ENCODE measurements at places on chromosomes 11 and 22.

DNA sequence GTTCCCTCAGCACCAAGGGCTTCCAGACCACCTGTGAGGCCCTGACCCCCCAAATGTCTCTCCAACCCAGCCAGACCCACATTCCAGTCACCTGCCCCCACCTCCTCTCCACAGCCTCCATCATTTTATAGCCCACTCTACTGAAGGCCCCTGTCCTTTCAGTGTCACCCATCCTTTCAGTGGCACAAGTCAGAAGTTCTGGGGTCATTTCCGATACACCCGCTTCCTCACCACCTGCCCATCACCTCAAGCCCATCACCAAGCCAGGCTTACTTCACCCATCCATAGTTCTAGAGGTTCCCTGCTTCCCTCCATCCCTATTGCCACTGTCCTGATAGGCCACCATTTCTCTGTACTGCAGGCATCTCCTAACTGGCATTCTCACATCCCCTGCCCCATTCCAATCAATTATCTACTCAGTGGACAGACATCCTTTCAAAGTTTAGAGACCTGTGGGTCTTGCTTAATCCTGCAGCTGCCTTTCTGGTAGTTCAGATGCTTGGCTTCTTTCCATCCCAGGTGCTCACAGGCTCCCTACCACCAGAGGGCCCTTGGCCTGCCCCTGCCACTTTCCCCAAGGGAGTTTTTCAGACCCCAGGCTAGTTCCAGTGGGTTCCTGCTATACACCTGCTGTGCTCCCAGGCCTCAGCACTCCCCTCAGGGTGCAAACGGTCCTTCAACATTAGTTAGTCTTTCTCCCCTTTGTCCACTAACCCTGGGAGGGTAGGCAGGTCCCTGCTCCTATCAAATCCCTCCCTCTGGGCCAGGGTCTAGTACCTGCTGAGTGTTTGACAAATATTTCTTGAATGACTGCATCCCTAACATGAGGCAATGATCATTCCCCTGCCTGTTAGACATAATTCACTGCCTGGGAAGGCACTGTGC lies 7.6 kb downstream of the KCNQ1OT1 start:
- no peak for DNase-seq

- no peak for DNase-seq
Measured at GRCh38 chr11:68570691-68571090, 110.1 kb downstream of the PPP6R3 start.

DNA sequence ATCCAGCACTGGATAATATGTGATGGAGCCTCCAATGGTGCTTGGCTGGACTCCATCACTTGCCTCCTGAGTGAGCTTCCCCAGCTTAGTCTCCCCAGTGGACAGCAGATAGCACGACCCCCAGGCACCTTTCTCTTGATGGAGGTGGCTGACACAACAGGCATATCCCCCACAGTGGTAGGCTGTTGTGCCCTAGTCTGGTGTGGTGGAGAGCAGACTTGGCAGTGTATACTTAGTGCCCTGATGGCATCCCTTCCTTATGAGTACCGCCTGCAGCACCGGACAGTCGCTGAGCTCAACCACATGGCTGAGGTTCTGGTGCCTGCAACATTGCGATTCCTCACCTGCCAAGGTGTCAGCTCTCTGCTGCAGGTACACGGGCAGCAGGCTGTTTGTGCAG lies 50.1 kb downstream of the DNHD1 start:
- DNase-seq: no peak

DNA sequence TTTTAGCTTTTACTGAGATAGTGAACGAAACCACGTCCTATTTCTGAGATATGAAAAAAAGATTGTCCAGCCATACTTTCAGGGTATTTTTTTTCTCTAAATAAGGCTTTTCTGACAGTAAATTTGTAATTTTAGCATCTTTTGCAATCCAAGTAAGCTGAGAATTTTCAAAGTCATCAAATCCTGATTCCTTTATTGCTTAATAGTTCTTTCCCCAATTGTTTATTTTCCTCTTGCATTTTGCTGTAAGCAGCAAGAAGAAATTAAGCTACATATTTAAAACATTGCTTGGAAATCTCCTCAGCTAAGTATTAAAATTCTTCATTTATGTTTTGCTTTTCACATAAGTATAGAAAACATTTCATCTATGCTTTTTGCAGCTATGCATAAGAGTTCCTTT lies 493.3 kb upstream of the CCDC179 start:
- no peak for DNase-seq

DNA sequence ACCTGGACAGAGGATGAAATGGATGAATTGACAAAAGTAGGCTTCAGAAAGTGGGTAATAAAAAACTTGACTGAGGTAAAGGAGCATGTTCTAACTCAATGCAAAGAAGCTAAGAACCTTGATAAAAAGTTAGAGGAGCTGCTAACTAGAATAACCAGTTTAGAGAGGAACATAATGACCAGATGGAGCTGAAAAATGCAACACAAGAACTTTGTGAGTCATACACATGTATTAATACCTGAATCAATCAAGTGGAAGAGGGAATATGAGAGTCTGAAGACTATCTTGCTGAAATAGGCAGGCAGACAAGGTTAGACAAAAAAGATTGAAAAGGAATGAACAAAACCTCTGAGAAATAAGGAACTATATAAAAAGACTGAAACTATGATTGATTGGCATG lies 47.9 kb upstream of the SLC22A9 start:
- no peak for DNase-seq

- DNase-seq: no peak
Measured at GRCh38 chr11:124769806-124770774, 8.0 kb upstream of the ESAM start.

DNA sequence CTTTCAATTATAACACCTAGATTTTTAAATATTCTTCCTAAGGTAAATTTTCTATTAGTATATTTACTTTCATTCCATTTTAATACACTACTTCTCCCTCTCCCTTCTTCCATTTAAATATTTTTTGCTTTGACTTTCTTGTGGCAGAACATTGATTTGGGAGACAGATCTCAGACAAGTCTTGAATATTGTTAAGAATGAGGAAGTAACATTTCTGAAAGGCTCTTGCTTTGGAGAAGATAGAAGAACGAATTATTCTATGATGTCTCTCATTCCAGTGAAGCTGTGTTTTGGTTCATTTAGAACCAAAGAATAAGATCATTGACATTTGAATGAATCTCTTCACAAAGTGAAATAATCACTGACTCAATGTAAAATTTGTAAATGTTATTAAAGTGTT lies 2.4 kb downstream of the IPO7 start:
- DNase-seq: no peak

DNA sequence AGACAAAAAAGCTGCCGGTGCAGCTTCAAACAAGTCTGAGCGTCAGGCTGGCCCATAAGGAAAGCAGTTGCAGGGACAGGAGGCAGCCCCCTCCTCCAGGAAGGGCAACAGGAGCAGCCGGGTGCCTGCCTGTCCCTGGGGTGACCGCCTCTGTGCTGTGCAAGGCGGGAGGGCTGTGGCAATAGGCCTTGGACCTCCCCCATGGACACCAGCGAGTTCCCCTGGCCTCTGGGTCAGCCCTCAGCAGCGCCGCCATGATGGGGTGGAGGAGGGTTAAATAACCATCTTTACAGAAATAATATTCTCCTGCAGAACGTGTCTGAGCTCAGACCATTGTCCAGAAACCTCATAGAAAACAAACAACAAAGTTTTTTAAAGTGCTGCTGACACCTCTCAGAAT lies 3.3 kb upstream of the TMPRSS4 start:
- no peak for DNase-seq

DNA sequence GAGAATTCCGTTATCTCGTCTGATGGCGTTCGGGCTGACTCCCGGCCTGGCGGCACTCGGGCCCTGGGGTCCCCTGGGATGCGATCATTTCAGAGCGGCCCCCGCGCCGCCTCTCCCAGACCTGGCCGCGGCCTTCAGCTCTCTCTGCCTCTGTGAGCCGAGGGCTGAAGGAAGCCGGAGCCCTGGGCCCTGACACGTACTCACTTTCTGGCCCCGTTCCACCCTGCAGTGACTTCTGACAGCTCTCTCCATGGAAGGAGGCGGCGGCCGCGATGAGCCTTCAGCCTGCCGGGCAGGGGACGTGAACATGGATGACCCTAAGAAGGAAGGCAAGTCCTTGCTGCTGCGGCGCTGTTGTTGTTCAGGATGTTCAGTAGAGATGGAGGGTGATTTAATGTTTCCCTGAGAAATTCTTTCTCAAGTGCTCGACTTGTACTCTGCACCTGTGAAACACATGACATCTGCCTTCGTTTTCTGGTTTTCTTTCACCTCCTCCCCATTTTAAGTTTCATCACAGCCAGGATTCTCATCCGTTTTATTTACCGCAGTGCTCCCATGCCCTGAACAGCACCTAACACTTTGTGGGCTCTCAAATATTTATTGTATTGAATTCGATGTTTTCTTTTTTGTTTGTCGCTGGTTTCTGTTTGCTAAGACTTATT lies 612 bp downstream of the GTSE1 start:
- peak; percentile 3 for DNase-seq

- DNase-seq: no peak
Measured at GRCh38 chr11:1821562-1821961, 13.2 kb upstream of the SYT8 start.

- DNase-seq: no peak
Measured at GRCh38 chr11:22927793-22928192, 67.5 kb upstream of the CCDC179 start.

Measured in NT2/D1 (cell line).